Mesenchymal stem cell (in vitro differentiated cells and primary cell): ENCODE measurements at places on chromosomes 13 and 19.
A peak's percentile ranks its signal among the peaks of the same experiment; 100 is the strongest.

- peak; percentile 89 for DNase-seq
These were observed 213.1 kb upstream of the TMTC4 start for GRCh38 chr13:100887729-100888151.

- no peak for DNase-seq
These were observed 1346.8 kb downstream of the UQCRFS1 start for GRCh38 chr19:27865927-27866777.

DNA sequence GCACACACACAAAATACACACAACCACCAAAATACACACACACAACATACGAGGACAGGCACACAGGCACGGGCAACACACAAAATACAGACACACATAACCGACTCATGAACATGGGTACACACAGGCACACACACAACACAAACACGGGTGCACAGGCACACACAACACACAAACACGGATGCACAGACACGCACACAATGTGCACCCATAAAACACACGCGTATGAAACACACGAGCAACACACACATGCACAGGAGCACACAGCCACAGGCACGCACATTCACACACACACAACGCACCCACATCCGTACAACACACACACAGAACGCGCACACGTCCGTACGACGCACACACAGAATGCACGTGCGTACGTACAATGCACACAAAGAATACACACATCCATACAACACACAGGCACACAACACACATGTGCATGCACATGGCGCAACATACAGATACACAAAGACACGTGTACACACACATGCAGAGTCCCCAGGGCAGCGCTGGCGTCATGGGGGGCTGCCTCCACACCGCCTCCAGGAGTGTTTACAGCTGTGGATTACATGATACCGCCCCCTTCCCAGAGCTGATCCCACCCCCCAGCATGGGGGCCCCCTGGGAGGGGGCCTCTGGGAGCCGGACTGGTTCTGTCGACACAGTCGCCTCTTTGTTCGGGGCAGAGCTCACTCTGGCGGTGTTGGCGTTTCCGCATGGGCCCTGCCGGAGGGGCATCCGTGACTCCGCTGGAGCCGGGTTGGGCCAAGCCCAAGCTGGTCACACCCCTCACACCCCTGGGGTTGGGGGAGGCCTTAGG lies 2.9 kb downstream of the SBNO2 start:
- DNase-seq, result no peak

DNA sequence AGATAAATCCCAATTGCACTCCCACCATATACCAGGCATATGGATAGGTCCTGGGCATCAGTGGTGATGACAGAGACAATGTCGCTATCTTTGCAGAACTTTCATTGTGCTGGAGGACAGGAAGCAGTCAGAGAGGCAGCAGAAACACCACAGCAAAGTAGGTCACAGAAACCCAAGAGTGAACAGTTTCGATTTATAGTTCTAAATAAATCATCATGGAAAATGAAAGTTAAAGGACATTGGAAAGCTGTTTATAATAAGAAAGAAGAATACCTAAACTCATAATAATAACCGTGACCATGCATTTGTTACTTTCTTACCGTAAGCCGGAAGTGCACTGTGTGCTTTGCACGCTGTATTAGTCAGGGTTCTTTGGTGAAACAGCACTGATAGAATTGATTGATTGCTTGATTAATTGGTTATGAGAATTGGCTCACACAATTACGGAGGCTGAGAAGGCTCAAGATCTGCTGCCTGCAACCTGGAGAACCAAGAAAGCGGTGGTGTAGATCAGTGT lies 38.9 kb downstream of the ALOX5AP start:
- no peak for DNase-seq

- DNase-seq, result peak; percentile 73
These were observed 776.4 kb upstream of the ATXN8OS start for GRCh38 chr13:69331245-69331644.

- no peak for DNase-seq
These were observed 15.2 kb upstream of the GJA3 start for GRCh38 chr13:20175907-20176652.

DNA sequence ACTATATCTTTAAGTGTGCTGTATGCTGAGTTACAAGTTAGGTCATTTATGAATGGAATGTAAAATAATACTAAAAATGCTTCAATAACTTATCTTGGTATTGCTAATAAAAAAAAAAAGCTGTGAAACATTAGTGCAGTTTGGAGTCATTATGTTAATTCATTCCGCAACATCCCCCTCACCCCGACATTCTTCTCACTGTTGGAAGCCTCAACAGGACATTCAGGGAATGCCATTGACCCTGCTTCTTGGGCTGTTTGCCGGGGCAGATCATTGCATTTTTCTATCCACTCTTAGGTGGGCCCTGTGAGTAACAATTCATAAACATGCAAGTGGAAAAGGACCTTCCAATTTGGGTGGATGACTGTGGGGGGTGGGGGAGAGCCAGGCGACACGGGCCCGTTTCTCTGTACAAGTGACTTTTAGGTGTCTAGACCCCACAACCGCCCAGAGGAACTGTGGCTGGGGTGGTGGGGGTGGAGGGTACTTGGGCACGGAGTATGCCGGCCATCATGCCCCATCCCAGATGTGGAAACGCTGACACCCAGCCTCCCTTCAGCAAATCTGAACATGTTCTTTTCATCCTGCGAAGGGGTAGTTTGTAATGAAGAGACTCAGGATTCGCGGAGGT lies 185.9 kb downstream of the ZNF536 start:
- DNase-seq, result no peak

- DNase-seq, result no peak
These were observed 467.3 kb downstream of the DACH1 start for GRCh38 chr13:71399631-71400215.

GRCh38 chr19:42111811-42112210 lies 20.4 kb downstream of the POU2F2 start:
- DNase-seq, result peak; percentile 21

DNA sequence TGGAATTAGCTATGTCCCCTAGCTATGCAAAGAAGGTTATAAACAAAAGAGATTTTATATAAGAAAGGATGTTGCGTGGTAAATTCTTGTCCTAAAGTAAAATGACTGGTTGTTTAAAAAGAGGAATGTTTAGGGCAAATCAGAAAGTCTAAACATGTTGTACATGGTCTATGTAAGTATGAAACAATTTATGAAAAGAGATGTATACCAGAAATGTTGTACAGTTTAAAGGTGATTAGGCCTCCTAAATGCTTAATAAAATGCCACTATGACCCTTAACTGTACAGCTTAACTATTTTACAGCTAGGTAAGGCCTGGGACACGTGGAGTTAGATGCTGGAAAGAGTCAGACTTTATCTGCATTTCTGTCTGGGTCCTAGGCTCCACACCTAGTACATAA lies 775.9 kb upstream of the KLHL1 start:
- DNase-seq, result no peak

DNA sequence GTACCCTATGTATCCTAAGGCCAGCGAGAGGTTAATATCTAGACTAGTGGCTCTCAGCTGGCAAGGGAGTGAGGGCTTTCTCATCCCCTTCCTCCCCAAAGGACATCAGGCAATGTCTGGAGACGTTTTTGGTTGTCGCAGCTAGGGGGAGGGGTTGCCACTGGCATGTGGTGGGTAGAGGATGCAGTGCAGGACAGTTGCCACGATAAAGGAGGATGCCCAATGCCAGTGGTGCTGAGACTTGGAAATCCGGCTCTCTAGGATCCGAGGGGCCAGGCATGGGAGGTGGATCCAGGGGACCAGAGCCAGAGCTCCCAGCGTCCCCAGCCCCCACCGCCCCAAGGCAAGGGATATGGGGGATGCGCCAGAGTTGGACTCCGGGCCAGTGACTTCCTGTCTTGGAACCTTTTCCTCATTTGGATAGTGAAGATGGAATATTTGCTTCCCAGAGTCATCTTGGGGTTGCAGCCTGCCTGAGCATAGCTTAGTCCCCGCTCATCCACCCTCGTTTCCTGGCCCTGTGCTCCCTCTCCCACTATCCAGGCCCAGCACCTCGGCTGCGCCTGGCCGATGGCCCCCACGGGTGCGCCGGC lies 4.9 kb downstream of the SSC5D start:
- DNase-seq, result no peak

- DNase-seq, result no peak
These were observed 431.7 kb downstream of the KLF12 start for GRCh38 chr13:73702419-73703071.

GRCh38 chr13:65914716-65915115 lies 1315.4 kb downstream of the PCDH9 start:
- no peak for DNase-seq

DNA sequence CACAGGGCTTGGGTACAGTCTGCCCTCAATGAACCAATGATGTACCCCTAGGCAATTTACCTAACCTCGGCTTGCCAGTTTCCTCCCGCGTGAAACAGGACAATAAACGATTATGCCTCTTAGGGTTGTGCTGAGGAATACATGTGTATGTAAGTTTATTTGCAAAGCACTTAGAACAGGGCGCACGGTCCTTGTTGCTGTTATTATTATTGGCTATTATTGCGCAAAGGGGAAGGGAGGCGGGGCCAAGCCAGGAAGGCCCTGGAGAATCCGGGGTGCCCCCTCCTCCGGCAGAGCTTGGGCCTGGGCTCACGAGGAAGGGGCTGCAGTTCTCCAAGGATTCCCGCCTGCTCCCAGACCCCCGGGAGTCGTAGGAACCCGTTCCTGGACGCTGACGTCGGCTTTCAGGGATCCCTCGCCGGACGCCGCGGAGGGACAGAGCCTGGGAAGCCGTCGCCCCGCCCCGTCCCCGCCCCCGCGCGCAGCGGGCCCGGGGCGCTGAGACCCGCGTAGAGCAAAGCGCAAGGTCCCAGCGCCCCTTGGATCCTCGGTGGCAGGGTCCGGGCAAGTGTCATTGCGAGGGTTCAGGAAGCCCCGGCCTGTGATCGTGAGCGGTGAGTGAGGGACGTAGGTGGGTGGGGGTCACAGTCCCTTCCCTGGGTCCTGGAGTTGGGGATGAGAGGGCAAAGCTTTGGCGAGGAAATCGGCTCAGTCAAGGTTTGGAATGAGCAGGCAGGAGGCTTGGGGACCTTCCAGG lies at the start of gene TMEM91:
TSS of gene TMEM91 (plus strand) at position 293 of the 757 bp plus-strand sequence. CDS start 1,777 bp downstream, outside the sequence.
- DNase-seq, result peak; percentile 64

DNA sequence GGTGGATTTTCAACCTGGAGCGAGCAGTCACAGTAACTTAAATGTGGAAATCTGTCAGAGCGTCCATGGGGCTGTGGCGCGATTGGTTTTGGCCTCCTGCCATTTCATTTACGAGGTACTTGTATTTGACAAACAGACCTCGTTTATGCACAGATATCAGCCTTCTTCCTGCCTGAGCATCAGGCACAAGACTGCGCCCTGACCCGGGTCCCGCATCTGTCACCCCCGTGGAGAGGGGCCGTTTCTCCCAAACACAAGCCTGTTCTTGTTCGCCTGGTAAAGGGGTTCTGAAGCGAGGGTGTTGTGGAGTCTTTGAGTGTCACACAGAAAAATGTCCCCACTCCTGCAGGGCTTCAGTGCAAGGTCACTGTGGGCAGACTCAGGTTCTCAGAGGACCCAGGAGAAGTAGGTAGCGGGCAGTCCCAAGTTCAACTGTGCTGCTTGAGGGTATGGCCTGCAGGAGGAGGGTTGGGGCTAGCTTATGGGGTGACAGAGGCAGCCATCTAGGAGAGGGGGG lies 202.3 kb downstream of the URI1 start:
- no peak for DNase-seq

DNA sequence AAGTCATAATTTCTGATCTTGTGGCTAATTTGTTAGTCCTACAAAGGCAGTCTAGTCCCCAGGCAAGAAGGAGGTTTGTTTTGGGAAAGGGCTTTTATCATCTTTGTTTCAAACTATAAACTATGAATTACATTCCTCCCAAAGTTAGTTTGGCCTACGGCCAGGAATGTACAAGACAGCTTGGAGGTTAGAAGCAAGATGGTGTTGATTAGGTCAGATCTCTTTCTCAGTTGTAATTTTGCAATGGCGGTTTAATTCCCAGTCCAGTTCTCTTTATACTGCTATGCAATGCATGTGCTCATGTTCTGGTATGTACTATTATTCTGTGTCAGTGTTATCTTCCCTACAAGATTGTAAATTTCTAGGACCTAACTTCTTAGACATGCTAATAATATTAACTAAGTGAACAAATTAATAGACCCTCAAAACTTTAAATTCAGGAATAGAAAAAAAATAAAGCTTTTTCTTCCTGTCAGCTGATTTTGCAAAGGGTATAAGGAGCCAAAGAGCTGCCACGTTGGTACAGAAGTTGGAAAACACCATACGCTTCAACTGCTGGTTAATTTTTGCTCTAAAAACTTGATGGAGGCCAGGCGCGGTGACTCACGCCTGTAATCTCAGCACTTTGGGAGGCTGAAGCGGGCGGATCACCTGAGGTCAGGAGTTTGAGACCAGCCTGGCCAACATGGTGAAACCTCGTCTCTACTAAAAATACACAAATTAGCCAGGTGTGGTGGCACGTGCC lies 1.3 kb upstream of the DNAJC15 start:
- DNase-seq, result no peak

- DNase-seq, result no peak
These were observed 8.2 kb downstream of the SERTM1 start for GRCh38 chr13:36681894-36682624.

DNA sequence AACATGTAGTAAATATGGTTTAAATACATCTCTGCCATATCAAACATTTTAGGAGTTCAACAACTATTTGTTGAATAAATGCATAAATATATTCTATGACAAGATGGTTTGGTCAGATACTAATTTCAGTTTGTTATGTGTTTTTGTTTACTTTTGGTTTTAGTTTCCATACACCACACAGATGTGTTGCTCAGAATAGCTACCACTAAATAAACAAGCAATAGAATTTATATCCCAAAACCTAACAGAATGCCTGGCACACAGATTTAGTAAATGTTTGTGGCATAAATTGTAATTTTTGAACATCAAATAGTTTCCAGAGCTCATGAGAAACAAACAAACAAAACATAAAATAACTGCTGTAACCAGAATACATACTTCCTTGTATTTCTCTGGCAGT lies 126.8 kb upstream of the ATXN8OS start:
- peak; percentile 16 for DNase-seq

- DNase-seq, result peak; percentile 84
These were observed 7.5 kb downstream of the RPS9 start for GRCh38 chr19:54207983-54208783.

DNA sequence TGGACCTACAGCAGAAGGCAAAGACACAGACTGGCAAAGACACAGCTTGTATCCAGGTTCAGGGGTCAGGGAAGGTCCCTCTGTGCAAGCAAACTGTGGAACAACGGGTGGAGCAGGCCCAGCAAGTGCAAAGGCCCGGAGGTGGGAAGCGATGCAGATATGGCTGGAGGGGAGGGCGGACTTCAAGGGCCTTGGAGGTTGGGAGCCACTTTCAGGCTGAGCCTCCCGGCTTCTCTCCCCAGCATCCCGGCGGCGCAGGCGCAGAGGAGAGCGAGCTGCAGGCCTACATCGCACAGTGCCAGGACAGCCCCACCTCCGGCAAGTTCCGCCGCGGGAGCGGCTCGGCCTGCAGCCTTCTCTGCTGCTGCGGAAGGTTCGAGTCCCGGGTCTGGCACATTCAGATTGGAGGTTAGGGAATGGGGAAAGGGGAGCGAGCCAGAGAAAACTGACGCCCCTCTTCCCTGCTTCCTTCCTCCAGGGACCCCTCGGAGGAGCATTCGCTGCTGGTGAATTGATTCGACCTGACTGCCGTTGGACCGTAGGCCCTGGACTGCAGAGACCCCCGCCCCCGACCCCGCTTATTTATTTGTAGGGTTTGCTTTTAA lies 2.1 kb upstream of the PNPLA6 start:
- peak; percentile 37 for DNase-seq

- no peak for DNase-seq
These were observed 115.2 kb upstream of the PEG3 start for GRCh38 chr19:56955637-56956216.

GRCh38 chr19:34365463-34366401 lies 736 bp downstream of the GPI start:
- DNase-seq, result peak; percentile 54

- peak; percentile 55 for DNase-seq
These were observed 69.6 kb downstream of the STK24 start for GRCh38 chr13:98507282-98507797.

- peak; percentile 43 for DNase-seq
These were observed 38.7 kb downstream of the NFIX start for GRCh38 chr19:13033819-13034611.
